Fibroblast of the conjunctiva (primary cell): ENCODE measurements at places on chromosomes 3 and 15.

- DNase-seq, result no peak
These were observed 609 bp downstream of the RNF13 start for GRCh38 chr3:149813367-149814281.

- no peak for DNase-seq
These were observed 56.6 kb downstream of the LRIG1 start for GRCh38 chr3:66444146-66444644.

DNA sequence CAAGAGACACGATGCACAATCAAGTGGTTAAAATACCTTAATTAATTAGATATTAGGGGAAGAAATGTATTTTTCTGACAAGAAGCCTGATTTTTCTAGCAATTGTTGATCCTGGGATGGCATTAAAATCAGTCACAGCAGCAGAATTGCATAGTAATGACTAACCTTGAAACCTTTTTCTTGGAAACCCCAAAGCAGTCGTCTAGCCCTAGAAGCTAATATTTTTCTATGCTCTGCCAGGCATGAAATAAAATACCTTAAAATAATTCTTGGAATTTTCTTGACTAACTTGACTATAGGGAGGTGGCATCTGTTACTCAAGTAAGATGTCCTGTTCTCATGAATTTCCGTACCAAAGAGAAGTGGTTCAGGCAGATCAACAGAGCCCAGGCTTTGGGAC is 204.1 kb downstream of the THRB start:
- DNase-seq, result no peak

GRCh38 chr3:126917232-126917804 is 65.6 kb upstream of the PLXNA1 start:
- no peak for DNase-seq

- DNase-seq, result peak; percentile 71
These were observed 27.3 kb upstream of the DMXL2 start for GRCh38 chr15:51649659-51650521.

- no peak for DNase-seq
These were observed 44.5 kb downstream of the CCR1 start for GRCh38 chr3:46163556-46164041.

DNA sequence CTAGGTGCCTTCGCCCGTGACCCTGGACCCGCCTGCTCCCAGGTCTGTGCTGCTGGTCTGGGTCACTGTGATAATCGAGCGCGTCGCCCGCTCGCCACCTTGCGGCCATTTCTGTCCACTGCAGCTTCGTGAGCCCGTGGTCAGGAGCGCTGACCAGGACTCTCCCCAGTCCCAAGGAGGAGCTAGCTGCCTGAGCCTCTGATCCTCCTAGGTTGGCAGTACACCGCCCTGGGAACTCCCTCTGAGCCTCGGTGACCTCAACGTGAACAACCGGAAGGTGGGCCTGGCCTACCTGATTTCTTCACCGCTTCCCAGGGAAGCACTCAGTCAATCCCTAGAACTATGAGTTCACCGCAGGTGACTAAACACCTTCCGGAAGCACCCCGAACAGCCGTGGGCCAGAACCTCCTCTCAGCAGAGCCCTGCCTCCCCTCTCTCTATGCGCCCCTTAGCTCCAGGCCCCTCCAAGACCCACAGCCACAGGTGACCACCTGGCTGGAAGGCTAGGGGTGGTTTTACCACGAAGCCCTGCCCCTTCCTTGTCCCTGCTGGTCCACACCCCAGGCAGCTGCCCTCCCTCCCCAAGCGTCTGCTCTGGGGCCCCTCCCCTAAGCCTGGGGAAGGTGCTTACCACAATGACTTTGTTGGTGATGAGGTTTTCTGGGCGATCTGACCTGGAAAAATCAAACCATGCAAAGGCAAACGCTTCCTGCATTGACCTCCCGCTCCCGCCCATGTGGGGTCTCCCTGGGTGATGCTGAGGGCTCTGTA is 9.7 kb downstream of the PLA2G4D start:
- DNase-seq, result peak; percentile 21

GRCh38 chr15:37038716-37039106 is 61.6 kb downstream of the MEIS2 start:
- no peak for DNase-seq

DNA sequence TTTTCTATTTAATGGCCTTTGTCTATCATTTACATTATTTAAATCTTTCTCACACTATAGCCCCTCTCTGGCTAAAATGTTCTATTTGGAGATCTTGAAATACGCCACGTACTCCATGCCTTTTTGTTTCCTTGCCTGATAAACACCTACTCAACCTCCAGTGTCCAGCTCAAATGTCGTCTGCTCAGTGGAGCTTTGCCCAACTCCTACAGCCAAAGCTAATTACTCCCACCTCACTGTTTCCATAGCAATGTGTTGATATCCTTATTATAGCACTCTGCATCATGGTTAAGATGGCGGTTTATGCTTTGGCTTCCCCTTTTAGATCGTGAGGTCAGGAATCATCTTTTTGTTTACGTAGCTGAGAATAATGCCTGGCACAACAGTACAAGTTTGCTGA is 55.9 kb downstream of the NGLY1 start:
- no peak for DNase-seq

- DNase-seq, result no peak
These were observed 33.2 kb downstream of the OXNAD1 start for GRCh38 chr3:16297997-16298885.

DNA sequence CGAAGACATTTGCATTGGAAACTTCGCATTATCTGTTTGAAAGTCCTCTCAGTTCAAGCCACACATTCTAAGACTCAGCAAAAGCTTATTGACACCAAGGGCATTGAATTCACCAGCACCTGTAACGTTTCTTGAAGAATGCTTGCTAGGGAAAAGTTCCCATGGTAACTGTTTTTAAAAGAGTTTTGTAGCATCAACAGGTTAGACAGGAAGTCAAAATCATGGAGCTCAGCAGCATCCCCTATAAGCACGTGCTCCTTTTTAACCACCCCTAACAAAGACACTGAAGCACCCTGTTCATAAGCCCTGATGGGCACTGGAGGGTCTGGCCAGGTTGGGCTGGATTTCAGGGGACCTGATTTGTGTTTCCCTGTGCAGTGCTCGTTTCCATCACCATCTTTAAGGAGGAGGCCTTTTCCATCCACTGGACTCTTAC is 229.7 kb upstream of the BHLHE40 start:
- DNase-seq, result no peak

GRCh38 chr3:14525685-14526631 is 14.2 kb downstream of the GRIP2 start:
- no peak for DNase-seq

DNA sequence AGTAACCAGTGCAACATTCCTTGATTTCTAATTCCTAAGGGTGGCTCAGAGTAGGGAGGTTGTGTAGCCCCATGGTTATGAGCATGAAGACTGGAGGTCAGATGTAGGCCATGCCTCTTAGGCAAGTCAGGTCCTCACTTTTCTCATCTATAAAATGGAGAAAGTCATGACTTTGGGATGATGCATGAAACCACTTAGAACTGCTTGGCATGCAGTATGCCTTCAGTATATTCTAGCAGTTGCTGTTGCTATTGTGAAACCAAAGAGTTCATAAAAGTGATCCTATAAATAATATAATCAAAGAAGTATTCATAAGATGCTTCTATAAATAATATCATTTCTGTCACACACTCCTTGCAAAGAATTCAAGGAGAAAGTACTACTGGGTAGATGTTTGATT is 65.5 kb downstream of the TMEM108 start:
- no peak for DNase-seq

DNA sequence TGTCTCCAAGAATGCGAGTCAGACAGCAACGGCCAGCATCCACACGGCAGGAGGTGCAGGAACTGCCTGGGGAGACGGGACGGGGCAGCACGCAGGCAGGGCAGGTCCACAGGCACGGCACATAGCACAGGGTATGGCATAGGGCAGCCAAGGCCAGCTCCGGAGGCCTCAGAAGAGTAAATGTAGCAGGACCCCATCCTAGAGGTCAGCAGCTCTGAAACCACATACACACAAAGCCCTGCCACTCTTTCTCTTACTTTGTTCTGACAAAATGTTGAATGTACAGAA is 26.9 kb downstream of the ZXDC start:
- DNase-seq, result no peak

- DNase-seq, result no peak
These were observed 75.8 kb upstream of the WDR72 start for GRCh38 chr15:53835309-53835708.

GRCh38 chr3:13107661-13108060 is 34.4 kb upstream of the IQSEC1 start:
- no peak for DNase-seq

DNA sequence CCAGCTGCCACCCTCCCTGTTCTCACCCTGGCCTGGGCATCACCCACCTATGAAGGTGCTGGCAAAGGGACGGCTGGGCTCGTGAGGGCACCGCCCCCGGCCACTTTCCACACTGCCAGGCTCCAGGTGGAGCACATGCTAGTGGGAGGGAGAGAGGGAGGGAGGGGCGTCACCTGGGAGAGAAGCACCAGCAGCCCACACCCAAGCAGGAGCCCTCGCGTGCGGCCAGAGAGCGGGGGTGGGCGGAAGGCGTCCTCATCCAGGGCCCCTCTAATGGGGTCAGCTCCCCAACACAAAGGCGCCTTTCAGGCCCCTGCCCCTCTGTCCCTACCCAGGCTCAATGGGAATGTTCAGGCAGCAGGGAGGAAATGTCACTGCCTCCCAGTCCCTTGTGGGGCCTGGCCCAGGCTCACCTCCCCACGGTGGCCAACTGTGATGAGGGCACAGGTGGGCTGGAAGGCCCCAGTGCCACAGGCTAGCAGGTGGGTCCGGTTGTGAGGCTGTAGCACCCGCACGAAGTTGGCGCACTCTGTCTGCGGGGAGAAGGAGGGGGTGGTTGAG is 3.1 kb downstream of the SEMA3G start:
- no peak for DNase-seq
